ENCODE measurements at places on chromosomes 5 and 9.

- DNase-seq: no peak
Measured at GRCh38 chr9:94139672-94140417, 55.6 kb downstream of the PTPDC1 start.

DNA sequence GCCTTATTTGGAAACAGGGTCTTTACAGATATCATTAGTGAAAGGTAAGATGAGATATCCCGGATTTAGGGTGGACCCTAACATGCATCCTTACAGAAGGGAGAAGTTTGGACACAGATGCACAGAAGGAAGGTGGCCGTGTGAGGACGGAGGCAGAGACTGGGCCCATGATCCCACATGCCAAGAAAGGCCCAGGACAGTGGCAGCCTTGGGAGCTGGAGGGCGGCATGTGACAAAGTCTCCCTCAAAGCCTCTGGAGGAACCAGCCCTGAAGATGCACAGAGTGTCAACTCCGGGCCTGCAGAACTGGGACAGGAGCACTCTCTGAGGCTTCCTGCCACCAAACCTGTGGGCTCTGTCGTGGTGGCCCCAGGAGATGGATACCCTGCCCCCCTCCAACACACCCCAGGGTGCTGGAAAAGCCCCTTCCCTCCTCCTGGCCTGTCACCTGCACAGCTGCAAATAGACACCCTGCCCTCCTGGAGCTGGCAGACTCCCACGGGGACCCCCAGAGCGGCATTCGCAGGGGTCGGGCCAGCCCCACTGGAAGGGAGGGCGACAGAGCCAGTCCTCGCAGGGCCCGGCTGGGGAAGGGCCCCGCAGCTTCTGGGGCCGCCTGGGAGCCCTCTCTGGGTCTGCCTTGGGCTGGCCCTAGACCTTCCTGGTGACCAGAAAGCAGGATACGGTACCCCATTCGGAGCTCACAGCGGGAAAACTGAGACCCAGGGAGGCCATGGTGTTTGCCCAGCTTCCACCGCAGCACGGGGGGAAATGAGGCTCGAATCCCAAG, 7.9 kb downstream of the NACC2 start:
- no peak for DNase-seq

DNA sequence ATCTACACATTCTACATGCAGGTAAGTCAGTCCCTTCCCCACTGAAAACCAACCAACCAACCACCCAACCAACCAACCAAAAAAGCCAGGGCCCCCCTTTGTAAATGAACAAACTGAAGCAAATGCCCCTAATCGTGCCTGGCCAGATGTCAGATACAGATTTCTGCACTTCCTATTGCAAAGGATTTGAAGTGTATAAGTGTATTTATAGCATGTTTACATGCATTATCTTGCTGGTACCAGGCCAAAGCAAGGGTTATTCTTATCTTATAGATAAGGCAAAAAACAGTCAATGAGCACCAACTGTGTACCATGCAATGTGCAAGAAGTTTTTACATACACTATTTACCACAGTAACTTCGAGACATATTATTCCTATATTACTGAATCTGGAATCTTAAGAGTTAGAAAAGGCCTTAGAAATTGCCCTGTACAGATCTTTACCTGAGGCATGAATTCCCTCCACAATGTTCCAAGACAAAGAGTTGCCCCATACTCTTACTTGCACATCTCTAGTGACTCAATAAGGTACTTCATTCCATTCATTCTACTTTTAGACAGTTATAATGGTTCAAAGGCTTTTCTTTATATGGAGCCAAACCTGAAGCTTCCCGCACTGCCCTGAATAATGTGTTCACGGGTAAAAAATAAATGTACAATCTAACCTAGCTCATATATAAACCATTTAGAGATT, 51.7 kb upstream of the NR5A1 start:
- DNase-seq: no peak

DNA sequence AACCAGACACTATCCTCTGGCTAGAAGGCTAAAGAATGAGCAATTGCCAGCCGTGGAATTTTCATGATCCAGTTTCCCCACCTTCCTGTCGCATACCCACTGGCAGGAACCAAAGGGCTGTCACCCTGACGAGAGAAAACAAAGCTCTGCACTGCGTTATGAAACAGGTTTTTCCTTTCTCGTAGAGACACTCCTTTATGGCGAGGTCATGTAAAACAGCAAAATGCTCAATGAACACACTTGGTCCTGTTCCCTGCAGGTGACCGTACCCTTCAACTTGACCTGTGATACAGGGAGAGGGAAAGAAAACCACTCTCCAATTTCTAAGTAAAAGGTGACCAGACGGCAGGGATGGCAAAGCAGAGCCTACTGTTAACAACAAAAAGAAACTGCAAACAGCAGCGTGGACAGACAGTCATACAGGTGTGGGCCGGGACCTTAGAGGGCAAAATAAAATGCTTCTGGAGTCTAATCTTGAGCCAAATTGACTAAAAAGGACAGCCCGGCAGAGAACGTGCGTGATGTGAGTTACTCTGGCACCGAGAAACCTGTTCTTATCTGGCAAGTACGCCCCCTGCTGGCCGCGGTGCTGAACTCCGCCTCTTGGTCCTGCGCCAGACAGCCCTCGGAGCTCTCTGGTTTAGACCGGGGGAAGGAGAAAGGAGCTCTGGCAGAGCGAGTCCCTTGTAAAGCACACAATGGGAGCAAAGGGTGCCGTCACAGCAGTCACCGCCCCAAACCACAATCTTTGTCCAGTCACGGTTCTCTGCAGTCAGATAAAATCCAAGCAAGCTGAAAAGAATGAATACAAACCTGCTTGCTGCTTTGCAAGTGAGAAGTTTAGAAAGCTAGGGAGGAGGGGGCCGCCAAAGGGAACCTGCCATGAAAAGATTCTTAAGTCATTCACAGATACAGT, 98.9 kb downstream of the EFNA5 start:
- peak; percentile 84 for DNase-seq

DNA sequence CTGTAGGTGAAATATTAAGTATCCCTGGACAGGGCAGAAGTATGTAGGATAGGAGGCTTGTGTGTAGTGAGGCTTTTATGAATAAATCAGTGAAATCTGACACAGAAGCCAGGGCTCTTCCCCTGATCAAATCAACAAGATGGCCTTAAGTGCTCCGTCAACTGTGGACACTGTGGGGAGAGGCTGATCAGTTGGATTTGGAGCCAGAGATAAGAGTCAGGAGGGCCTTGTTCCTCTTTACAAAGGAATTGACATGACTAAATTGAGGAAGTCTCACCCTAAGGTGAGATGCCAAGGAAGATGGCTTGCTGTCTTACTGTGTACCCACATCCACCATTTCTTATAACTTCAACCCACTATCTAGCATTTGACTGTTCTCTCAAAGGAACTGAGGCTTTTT, 91.6 kb upstream of the PRRC1 start:
- DNase-seq: no peak

GRCh38 chr9:132842124-132843044, 35.7 kb downstream of the AK8 start:
- no peak for DNase-seq

GRCh38 chr5:149455889-149456409, 76.9 kb upstream of the IL17B start:
- no peak for DNase-seq

- no peak for DNase-seq
Measured at GRCh38 chr5:6498968-6499367, 50.3 kb downstream of the UBE2QL1 start.

DNA sequence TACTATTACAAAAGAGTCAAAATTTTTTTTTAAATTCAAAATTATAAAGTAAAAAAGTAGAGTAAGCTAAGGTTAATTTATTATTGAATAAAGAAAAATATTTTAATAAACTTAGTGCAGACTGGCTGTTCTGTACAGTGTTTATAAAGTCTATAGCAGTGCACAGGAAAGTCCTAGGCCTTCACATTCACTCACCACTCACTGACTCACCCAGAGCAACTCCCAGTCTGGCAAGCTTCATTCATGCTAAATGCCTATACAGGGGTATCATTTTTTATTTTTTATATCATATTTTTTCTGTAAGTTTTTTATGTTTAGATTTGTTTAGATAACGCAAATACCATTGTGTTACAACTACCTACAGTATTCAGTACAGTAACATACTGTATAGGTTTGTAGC, 700.7 kb upstream of the GRAMD2B start:
- DNase-seq: no peak

DNA sequence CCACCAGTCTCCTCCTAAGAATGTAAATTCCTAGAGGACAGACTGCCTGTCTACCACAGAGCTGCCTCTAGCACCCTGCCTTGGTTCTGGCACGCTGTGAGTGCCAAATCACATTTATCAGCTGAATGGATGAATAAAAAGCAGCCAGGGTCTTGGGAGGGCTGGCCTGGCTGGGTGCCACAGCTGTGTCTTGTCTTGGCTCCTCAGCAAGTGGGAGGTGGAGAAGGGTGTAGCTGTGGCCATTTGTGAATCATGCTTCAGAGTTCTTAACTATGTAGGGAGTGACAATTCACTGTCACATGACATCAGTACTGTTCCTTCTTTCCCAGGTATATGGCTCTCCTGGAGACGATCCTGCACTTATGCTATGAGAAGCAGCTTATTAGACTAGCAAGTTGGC, 70.6 kb downstream of the DCP2 start:
- DNase-seq: no peak

DNA sequence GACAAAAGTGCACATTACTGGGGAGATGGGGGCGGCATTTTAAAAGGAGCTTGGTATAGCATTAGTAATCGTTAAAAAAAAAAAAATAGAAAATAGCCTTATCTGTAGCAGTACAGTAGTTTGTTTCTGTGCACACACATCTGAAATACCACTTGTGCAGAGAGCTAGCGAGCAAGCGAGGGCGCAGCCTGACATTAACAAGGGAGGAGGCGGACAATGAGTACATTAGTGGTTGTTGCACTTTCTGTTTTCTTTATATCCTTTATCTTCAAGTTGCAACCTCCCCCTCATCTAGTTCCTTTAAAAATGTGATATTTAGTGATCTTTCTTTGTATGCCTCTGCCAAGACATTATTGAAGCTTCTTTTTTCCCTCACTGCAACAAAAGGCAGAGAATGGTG, 880 bp upstream of the PTPDC1 start:
- no peak for DNase-seq

DNA sequence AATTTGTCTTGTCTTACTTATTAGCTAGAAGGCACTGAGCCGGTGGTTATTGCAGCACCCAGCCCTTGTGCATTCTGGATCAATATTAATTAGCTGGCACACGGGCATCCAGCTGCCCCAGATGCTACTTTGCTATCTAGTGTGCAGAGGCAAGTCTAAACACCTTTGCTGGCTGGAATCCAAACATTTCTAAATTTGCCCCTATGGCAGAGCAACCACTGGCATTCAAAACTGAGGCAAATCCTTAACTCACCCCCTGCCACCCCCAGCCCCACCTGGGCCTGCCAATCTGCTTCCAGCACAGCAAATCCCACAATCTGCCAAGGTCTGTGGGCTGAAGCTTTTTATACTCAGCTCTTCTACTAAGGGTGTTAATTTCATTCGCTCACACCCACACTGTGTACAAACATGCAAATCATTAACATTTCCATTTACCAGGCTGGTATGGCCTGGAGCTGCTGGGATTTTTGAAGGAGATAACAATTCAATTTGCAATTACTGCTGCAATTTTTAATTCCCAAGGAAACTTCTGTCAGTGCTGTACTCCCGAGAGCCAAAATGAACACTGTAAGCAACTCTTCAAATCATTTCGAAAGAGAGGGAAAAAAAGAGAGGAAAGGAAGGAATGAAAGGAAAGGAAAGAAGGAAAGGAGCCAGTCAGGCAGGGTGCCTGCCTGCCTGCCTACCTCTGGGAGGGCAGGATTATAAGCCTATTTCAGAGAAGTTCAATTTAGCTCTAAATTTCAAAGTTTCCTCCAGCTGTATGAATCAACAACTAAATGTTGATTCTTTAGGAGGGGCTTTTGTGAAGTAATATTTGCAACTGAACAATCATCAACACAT, 35.5 kb downstream of the RAPGEF1 start:
- no peak for DNase-seq

DNA sequence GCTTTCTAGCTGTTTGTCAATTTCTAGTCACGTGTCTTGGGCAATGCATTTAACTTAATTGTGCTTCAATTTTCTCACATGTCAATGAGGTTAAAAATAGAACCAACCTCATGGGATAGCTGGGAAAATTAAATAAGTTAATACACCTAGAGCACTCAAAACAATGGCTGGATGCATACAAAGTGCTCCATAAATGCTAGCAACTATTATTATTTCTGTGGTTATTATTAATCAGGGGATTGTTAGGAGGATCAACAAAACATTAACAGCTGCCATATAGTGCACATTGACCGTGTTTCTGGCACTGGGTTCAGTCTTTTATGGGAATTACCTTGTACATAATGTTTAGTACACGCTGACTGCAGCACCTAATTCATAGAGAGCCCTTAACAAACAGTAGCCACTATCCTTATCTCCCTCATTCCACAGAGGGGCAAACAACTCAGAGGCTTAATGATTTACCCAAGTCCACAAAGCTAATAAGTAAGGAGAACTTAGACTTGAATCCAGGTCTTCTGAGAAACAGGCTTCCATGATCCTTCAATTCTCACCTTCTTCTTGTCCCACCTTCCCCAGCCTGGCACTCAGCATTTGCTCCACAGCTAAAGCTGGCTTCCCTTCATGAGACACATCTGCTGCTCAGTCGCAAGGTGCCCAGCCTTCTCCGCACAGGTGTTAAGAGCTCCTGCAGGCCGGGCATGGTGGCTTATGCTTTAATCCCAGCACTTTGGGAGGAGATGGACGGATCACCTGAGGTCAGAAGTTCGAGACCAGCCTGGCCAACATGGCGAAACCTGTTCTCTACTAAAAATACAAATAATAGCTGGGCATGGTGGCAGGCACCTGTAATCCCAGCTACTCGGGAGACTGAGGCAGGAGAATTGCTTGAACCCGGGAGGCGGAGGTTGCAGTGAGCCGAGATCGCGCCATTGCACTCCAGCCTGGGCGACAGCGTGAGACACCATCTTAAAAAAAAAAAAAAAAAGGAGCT, 137.4 kb upstream of the ABCA1 start:
- DNase-seq: no peak

GRCh38 chr9:27353166-27353473, 56.2 kb upstream of the EQTN start:
- DNase-seq: no peak

- DNase-seq: no peak
Measured at GRCh38 chr9:108217431-108218349, 638.1 kb downstream of the ACTL7B start.

- no peak for DNase-seq
Measured at GRCh38 chr5:89573345-89573744, 690.4 kb upstream of the MEF2C start.

DNA sequence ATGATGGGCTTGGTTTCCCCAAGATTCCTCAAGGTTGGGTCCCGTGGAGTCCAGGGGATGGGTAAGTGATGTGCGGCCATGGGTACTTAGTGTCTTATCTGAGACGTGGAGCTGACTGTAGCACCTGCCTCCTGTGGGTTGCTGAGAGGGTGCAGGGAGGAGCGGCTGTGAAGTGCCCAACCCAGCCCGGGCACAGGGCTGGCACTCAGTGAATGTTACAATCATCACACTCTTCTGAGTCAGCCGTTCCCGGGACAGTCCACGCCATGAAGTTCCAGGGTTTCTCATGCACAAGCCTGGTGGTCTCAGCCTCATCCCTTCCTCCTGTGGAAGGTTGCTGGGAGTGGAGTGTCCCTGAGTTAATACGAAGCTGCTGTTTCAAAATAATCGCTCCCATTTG, 29.1 kb downstream of the NTNG2 start:
- no peak for DNase-seq

Data from stimulated activated CD4-positive, alpha-beta T cell treated with anti-CD3 and anti-CD28 coated beads, TNF-alpha, amount 100 ng/mL, for 48 hours (primary cell).